Right renal cortex interstitium (tissue), 3 donors: ENCODE measurements at places on chromosomes 12 and 14. TPM values are rescaled to one million over a fixed set of nuclear protein-coding genes. Genes with fewer than 3 reads are reported as not detected.

DNA sequence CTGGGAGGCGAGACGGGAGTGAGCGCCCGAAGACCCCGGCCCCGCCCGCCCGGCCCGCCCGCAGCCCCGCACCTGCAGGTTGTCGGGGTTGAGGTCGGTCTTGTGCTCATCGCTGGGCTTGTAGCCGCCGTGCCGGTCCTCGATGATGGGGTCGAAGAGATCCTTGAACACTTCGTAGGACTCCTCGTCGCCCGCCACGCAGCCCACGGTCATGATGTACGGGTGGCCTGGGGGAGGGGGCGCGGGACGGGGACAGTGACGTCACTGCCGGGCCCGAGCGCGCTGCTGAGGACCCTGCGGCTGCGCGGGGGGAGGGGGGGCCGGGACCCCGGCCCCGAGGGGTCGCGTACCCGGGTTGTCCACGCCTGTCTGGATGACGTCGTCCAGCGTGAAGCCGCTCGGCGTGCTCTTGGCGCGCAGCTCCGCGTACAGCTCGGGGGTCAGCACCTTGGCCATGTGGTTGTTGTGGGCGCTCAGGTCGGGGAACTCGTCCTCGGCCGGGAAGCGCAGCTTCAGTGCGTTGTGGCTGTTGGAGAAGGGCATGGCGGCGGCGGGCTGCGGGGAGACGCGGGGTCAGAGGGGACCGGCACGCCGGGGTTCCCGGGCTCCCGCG is 573 bp downstream of the CKB start:
- DNase-seq, result no peak

- DNase-seq, result no peak
Observed at GRCh38 chr14:78701246-78701645, 531.1 kb downstream of the NRXN3 start.

GRCh38 chr14:68506645-68507419 is 286.0 kb downstream of the ZFP36L1 start:
- DNase-seq, result no peak

The KRT79 gene
- not detected for polyA plus RNA-seq
